NK-92 treated with Interleukin-12 subunit alpha and Interleukin-12 subunit beta, amount 100 ng/mL, for 24 hours (cell line): ENCODE measurements at places on chromosomes 4 and X.

DNA sequence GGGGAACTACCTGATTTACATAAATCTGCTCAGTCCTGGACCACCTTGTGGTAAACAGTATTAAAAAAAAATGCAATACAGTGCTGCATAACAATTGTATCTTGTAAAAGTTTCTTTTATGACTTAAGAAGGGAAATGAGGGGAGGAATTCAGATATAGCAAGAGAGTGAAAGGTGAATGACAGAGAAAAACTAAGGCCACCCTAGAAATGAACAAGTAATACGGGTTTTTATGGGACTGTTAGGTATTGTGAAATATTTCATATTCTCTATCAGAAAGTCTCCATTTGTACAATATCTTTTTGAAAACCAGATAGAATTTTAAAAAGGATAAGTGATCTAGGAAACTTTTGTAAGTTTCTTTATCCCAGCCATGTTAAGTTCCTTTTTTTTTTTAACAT lies 69.7 kb upstream of the NOCT start:
- no peak for DNase-seq

DNA sequence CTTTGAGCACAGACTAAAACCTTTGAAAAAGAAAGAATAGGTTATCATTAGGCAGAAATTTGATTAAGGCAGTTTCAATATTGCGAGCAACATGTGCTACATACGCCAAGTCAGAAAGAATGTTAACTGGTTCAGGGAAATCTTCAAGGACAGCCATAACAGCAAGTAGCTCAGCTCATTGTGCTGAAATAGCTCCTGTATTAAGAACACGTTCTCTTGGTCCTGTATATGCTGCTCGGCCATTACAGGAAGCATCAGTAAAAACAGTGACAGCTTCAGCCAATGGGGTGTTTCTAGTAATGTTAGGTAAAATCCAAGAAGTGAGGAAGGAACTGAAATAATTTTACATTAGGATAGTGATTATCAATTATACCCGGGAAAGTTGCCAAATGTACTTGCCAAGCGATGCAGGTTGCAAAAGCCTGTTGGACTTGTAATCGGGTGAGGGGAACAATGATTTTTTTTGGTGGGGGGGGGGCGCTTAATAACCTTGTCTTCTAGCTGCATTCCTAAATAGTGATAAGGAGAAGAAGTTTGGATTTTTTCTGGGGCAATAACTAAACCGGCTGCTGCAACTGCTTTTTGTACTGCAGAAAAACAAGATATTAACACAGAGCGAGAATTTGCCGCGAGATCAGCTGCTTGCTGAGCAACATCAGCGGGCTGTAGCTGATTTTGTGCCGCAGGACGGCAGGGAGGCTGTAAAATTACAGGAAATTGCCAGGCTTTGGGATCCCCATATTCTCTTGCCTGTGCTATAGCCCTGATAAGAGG lies 49.4 kb upstream of the RASSF6 start:
- no peak for DNase-seq

DNA sequence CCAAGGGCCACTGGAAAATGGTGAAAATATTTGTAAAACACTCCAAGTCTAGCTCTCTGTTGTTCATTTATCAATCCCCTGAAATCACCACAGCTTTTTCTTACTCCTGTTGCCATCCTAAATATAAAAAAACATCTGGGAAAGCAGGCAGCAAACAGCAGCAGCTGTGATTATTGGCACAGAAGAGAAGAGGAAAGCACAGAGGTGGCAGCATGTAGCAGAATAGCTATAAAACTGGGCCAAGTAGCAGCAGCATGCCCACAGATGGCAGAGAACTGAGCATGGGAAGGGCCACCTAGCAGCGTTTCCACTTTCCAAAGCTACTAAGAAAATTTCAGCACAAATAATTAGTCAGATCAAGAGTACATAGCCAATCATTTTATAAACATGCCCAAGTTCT lies 307.2 kb downstream of the SLC7A11 start:
- DNase-seq = no peak

DNA sequence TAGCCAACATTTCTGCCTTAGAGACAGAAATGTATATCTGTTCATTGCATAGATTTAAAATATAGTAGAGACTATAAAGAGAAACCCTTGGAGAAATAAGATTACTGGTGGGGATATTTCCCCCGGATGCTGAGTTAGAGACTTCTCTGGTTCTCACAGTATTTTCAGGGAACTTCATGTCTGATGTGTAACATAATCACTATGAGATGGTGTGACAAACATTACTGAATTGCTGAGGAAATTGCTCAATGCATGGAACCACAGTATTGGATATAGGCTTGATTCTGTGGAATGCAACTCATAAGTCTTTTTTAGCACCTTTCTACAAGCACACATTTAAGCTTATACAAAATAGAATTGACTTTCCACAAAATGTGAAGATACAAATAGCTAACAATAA lies 152.7 kb downstream of the SOWAHB start:
- no peak for DNase-seq

DNA sequence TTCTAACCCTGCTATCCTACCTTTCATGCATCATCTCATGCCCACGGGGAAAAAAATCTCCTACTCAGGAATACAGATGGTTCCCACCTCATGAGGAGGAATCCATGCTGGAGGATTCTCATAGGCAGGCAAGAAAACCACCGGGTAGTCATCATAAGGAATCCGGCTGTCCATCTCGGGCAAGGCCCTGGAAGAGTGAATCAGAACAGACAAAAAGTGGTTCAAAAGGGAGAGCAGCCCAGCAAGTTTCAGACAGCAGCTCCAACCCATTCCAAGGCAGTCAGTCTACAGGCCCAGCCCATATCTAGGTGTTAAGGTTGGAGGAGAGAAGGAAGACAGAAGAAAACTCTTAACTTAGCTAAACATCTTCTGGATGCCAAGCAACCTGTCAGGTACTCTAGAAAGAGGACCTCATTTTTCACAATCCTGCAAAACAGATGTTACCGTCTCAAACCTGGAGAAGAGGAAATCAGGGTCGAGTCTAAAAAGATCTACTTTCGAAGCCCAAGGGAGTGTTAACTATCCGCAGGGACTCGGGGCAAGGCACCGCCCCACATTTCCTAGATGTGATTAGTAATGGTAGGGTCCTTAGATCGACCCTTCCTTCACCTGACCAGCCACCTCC lies 447 bp downstream of the PDZD11 start:
- no peak for DNase-seq

DNA sequence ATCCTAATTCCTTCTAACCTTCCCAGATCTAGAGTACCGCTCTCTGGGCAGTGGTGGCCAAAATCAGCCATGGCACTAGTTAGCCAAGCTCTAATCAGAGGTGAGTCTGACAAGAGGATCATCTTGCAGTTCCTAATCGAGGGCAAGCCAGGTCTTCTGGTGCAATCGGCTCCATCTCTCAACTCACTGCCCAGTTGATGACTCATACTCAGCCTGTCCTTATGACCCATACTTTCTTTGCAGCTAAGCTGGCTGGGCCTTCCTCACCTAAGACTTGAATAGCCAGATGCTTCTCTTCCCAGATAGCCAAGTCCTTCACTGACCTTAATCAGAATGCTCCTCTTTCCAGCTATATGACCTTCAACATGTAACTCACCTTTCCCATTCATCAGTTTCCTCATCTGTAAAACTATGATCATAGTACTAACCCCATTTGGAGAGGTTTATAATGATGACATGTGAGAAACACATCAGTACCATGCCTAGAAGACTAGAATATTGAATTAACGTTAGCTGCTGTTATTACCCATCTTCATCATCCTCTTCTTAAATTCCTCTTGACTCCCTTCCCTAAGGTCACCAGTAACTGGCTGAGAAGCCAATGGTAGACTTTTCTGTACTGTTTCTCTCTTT lies 57.1 kb downstream of the RELL1 start:
- no peak for DNase-seq

GRCh38 chr4:3220476-3221183 lies 28.3 kb upstream of the MSANTD1 start:
- DNase-seq = no peak

GRCh38 chrX:65643531-65644052 lies 23.9 kb upstream of the MSN start:
- no peak for DNase-seq

DNA sequence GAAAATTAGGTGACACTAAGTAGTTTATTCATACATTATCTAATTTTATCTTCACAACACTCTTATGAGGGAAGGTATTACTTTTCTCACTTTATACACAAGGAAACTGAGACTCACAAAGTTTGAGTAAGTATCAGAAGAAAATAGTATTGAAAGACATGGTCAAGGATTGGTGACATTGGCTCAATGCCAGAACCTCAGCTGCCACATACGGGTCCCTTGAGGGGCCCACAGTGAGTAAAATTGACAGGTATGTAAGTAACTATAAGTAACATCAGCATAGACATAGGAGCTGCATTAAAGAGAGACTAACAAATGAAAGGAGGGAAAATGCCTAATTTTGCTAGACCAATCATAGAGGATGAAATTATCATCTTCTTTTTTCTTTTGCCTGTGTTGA lies 134.1 kb downstream of the COX18 start:
- DNase-seq = no peak

DNA sequence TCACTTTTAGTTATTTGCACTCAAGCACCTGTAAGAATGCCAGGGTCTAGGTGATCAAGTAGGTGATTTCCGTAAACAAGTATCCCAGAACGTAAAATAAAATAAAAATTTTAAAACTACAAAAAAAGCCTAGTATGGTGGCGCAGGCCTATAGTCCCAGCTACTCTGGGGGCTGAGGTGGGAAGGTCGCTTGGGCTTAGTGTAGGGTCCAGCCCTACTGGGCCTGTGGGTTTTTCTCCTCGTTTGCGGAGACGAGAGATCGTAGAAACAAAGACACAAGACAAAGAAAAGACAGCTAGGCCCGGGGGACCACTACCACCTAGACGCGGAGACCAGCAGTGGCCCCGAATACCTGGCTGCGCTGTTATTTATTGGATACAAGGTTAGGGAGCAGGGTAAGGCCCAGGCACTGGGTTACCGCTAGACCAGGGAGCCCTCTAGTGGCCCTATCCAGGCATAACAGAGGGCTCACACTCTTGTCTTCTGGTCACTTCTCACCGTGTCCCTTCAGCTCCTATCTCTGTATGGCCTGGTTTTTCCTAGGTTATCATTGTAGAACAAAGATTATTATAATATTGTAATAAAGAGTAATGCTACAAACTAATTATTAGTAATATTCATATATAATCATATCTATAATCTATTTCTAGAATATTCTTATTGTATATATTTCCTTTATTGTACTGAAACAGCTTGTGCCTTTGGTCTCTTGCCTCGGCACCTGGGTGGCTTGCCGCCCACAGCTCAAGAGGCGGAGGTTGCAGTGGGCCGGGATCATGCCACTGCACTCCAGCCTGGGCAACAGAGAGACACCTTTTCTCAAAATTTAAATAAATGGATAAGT lies 38.4 kb downstream of the SAGE1 start:
- no peak for DNase-seq

- no peak for DNase-seq
Observed at GRCh38 chr4:74667944-74668343, 126.4 kb downstream of the BTC start.

DNA sequence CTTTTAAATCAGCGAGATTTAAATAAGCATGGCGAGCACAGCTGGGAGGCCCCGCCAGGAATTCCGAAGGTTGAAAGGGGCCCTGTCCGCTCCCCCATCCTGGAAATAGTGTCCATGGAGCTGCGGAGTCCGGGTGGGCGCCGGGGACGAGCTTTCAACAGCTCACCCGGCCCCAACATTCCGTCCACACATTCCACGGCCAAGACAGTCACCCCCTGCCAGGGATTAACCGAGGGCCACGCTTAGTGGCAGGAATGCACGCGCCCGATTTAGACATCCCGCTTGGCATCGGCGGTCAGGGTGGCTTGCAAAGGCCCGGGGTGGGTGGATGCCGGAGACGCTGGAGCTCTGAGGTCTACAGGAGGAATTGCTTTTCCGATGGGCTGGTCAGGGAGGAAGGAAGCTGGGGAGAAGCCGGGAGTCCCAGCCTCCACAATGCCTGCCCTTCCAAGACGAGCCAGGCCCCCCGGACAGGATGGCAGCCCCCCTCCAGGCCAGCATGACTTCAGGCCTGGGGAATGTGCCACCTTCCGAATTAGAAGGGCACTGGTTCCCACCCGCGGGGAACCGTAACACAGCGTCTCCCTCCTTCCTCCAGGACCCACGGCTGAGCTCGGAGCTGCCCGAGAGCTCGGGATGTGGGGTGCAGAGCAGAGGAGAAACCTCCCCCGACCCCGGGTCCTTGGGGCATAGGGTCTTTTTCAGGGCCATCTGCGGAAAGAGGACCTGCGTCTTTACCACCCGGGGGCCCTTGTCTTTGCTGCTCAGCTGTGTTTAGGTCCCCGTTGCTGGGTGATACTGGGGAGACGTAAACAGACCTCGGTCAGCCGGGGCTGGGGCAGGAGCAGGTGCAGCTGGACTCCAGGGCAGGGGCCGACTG lies 26.9 kb upstream of the PPP2R3B start:
- no peak for DNase-seq

- DNase-seq = no peak
Observed at GRCh38 chrX:112941209-112941837, 100.7 kb upstream of the AMOT start.

- DNase-seq = no peak
Observed at GRCh38 chr4:56570041-56570440, 64.5 kb downstream of the ARL9 start.

- DNase-seq = no peak
Observed at GRCh38 chr4:102007959-102008425, 217.5 kb downstream of the BANK1 start.

- DNase-seq = no peak
Observed at GRCh38 chr4:141599853-141600252, 36.5 kb upstream of the IL15 start.

DNA sequence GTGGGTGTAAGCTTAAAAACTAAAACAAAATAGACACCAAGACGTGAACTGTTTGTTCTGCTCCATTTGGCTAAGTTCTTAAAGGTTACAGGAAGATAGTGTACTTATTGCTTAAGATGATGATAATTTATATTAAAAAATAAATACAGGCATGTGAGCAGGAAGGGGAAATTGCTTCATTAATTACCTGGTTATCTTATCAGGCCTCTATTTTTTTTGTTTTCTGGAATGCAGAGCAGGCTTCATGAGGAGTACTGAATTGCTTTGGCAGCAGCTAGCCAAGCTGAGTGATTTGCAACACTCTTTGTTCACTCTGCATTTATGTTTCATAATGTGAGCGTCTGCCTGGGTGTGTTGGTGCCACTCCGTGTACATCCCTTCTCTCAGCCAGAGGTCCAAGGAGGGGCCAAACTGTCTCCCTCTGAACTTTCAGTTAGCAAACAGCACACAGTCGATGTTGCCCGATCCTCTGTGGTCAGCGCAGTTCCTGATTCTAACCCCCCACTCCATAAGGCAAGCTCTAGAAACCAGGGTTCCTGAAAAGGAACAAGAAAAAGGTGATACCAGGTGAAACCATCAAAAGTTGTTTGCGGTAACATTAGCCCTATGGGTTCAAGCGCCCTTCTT lies 348.2 kb downstream of the SPRY1 start:
- no peak for DNase-seq
